ENCODE measurements at places on chromosomes 2 and 18.

DNA sequence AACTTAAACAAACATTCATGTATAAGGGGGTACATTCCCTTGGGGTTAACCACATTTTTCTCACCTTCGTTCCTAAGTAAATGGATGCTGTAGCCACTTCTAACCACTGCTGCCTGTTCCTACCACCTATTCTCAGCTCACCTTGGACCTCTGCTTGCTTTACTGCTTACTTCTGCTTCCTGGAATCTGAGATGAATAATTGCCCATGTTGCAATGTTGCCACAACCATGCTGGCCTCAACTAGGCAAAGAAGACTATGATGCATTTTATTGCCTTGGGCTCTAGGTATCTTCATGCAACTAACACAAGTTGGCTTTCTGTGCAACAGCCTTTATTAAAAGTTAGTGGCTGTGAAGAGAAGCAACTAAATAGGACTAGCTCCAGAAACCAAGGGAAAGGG, 106.3 kb upstream of the TCF4 start:
- no peak for DNase-seq

- DNase-seq, result no peak
These were observed 12.7 kb downstream of the OLA1 start for GRCh38 chr2:174235680-174236079.

DNA sequence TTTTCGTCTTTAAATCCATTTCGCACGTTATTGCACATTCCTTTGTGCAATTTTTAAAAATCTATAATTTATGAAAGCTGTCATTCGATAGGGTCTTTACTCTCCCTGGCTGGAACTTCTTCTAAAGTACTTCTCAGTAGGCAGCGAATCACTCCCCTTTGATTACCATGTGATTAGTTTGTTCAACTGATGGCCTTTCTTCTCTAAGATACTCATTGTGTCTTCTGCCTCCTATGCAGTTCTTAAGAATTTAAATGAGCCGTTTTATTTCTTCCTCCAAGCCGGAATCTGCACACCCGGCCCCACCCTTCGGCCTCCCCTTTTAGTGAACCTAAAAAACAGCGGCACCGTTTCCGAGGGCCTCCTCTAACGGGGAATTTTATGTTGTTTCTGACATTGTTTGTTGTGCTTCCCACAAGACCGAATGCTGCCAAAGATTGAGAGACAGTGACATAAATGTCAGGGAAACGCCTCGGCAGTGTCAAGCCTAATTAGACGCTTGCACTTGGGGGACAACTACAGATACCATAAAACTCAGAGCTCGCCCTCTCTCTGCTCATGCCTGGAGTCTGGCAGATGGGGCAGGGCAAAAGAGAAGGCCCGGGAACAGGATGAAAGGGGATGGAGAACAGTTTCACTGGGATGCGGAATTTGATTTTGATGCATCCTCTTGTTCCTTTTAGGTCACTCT, 255.3 kb downstream of the BCL11A start:
- no peak for DNase-seq

GRCh38 chr2:207334624-207335371, 169.1 kb upstream of the KLF7 start:
- no peak for DNase-seq

DNA sequence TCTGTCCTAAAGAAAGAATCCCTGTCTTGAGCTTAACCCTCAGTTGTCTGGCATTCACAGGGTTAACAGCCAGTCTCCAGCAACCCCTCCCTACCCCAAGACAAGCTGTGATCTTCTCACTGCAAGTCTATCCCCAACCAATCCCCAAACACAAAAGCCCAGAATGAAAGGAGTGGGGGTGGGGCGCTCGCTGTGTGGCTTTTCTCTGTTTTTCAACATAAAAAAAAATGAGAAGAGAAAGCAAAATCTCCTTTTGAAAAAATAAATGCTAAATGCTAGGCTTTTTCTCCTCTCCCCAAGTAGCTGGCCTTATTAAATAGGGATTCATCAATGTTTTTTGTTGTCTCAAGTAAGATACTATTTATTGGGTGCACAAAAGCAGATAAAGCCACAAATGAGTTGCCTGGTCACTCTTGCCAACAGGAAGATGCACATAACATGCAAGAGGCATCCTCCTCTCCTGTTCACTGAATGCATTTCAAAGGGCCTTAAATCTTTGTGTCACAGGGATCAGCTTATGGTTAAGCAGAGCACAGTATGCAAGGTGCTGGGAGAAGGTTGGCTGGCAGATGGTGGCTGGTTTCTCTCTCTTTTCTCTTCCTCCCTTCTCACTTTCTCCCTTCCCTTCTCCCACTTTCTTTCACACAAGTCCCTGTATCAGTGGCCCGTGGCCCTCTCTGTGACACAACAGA, 225.6 kb downstream of the CMPK2 start:
- no peak for DNase-seq

DNA sequence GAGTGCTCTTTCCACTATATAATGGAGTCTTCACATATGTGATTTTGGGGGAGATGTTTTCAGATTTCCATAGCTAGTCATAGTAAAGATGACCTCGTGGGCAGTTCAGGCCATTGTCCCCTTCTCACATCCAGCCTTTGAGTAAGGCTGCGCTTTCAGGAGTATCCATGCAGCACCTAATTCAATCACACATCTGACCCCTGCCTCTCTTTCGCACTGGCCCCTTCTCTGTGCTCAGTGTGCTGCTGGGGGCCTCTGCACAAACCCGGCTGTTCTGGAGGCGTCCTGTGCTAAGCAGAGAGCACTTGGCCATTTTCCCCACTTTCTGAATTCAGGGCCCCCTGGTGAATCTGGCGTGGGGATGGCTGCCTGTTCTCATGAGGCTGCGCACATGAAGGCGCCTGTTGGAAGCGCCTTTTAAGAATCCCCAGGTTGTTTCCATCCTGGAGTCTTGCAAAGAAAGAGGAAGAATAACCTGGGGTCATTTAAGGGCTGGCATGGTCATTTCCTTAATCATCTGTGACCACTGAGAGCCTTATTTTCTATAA, 96.0 kb upstream of the ALPP start:
- DNase-seq, result no peak

GRCh38 chr2:68832233-68832869, 38.8 kb downstream of the BMP10 start:
- DNase-seq, result peak; percentile 56
